Camera-type eye (tissue), 1 donor: ENCODE measurements at places on chromosomes 12 and 14. TPM values are rescaled to one million over a fixed set of nuclear protein-coding genes. Genes with fewer than 3 reads are reported as not detected.

Gene RAD9B
- total RNA-seq, result 1.9 TPM

Gene PLXNC1
- 73.7 TPM for total RNA-seq

Gene ANKS1B
- total RNA-seq, result 83.8 TPM

Gene GLS2
- total RNA-seq, result 4.1 TPM

Gene KLRC1
- total RNA-seq, result 0.27 TPM

Gene SYCP3
- not detected for total RNA-seq

Gene FGF23
- total RNA-seq, result 0.27 TPM

Gene TSPAN19
- total RNA-seq, result 0.22 TPM

Gene PIANP
- total RNA-seq, result 2.2 TPM

Gene ANO4
- 3.1 TPM for total RNA-seq

Gene ASPG
- total RNA-seq, result 2.4 TPM

Gene KLHDC1
- total RNA-seq, result 14.6 TPM

Gene SLC7A8
- total RNA-seq, result 36.9 TPM

Gene TMEM30B
- 6.3 TPM for total RNA-seq

Gene CCDC198
- total RNA-seq, result not detected

Gene TDG
- total RNA-seq, result 57.5 TPM

Gene TRAF3
- total RNA-seq, result 37.4 TPM

Gene LMO3
- total RNA-seq, result 31.8 TPM

Gene OR10G3
- total RNA-seq, result not detected

Gene TTC6
- 0.88 TPM for total RNA-seq

Gene TAS2R30
- total RNA-seq, result 37.2 TPM

Gene STAB2
- total RNA-seq, result 1.3 TPM

Gene SMCO2
- 1.9 TPM for total RNA-seq

Gene CCDC60
- 32.3 TPM for total RNA-seq

Gene IFI27
- 14.4 TPM for total RNA-seq

Gene NACA
- total RNA-seq, result 924 TPM

Gene ARHGEF25
- 53.5 TPM for total RNA-seq

Gene NT5DC3
- 6.9 TPM for total RNA-seq

Gene FIGNL2
- 2.2 TPM for total RNA-seq

Gene RNFT2
- total RNA-seq, result 23.0 TPM

Gene KLRD1
- 0.82 TPM for total RNA-seq
